Heart left ventricle (tissue), 16 donors: ENCODE measurements at places on chromosomes 5 and 9. TPM values are rescaled to one million over a fixed set of nuclear protein-coding genes. Genes with fewer than 3 reads are reported as not detected.

DNA sequence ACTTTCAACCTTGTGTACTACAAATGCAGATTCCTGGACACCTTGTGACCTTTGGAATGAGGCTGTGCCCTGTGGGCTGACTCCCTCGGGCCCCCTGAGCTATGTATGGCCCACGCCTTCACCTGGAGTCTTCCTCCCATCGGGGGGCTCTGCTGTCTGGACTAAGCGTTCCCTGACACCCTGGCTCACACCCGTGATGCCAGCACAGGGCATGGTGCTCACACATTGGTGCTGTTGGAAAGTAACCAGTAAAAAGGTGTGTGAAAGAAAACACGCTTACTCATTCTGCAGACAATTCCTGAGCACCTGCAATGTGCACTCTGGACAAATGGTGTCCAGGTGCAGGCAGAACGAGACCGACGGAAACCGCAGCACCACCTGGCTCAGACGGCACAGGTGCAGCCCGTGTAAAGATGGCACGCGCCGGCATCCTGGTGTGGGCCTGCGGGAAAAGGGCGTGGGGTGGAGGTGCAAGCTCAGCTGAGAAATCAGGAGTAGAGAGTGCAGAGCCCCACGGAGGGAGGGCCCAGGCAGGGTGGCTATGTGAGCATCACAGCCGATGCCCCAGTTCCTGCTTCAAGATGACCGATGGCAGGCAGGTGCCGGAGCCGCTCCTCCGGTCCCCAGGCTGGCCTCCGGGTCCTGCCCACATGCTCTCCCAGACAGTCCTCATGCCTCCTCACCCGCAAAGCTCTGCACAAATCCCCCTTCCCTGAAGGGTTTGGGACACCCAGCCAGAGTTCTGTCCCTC is 11.0 kb downstream of the LPCAT1 start:
- DNase-seq = peak; percentile 13
- no peak overlapping the region for H3K27ac ChIP-seq
- no peaks in the 10 kb centered on the region for H3K27me3 ChIP-seq

GRCh38 chr5:56060276-56061110 is 65.7 kb upstream of the IL6ST start:
- H3K27me3 ChIP-seq = no peaks in the 10 kb centered on the region
- no peak overlapping the region for H3K4me3 ChIP-seq
- no peak overlapping the region for H3K27ac ChIP-seq
- no peak for DNase-seq
- H3K36me3 ChIP-seq = no peaks in the 10 kb centered on the region

- H3K4me3 ChIP-seq = no peak overlapping the region
- no peak for DNase-seq
- no peaks in the 10 kb centered on the region for H3K4me1 ChIP-seq
- peaks cover 4% of the 10 kb centered on the region for H3K27me3 ChIP-seq
- no peaks in the 10 kb centered on the region for H3K36me3 ChIP-seq
Measured at GRCh38 chr5:133635051-133635450, 22.7 kb upstream of the FSTL4 start.

- no peaks in the 10 kb centered on the region for H3K36me3 ChIP-seq
- H3K27me3 ChIP-seq = no peaks in the 10 kb centered on the region
- H3K4me3 ChIP-seq = no peak overlapping the region
- DNase-seq = no peak
Measured at GRCh38 chr5:158320934-158321333, 462.0 kb upstream of the CLINT1 start.

DNA sequence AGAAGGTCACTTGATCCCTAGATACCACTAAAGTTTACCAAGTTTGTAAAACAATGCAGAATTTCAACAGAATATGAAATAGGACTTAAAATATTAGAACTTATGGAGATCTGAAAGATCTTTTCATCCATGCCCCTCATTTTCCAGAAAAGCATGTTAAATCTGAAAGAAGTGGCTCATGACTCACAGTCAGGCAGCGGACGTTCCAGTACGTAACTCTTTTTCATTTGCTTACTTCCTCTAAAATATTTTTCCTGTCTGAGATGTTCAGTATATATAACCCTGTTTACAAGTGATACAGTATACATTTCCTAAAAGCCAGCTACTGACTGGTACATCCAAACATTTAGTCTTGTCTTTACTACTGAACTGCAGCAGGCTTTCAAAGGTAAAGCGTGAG is 22.3 kb downstream of the FBXW2 start:
- H3K4me3 ChIP-seq = no peak overlapping the region
- H3K27me3 ChIP-seq = no peaks in the 10 kb centered on the region
- no peaks in the 10 kb centered on the region for H3K4me1 ChIP-seq

DNA sequence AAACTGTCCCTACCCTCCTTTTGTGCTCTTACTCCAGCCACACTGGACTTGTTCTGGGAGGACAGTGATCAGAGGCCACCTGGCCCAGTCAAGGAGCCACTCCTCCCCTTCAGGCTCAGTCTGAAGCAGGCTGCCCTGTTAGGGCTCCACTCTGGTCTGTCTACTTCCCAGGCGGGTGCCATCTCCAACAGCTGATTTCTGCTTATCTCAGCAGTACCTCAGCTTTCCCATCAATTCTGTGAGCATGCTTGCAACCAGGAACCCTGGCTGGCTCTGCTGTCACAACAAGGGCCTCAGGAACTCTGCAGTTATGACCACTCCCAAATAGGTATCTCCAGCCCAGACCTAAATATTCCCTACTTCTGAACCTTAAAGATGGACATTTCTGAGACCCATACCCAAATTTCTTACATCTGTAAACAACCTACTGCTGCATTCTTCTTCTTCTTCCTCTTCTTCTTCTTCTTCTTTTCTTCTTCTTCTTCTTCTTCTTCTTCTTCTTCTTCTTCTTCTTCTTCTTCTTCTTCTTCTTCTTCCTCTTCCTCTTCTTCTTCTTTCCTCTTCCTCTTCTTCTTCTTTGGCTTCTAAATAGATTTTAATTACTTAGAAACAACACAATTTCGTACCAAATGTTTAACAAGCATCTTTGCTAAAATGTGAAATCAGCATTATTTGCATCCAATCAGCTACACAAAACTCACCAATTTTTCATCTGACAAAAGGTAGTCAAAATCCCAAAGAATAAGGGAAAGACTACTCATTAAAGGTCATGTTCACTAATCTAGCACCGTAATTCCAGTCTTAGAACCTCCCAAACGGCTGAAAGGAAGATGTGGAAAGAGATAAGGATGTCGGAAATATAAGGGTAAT is 13.6 kb upstream of the SLC22A4 start:
- H3K4me3 ChIP-seq = no peak overlapping the region
- no peaks in the 10 kb centered on the region for H3K27me3 ChIP-seq
- no peak for DNase-seq

GRCh38 chr5:14270209-14270702 is 127.1 kb downstream of the TRIO start:
- peak overlapping the region; percentile 69 for H3K27ac ChIP-seq
- H3K27me3 ChIP-seq = no peaks in the 10 kb centered on the region
- no peak overlapping the region for H3K4me3 ChIP-seq
- peaks cover 45% of the 10 kb centered on the region for H3K4me1 ChIP-seq
- DNase-seq = peak; percentile 71

- no peaks in the 10 kb centered on the region for H3K4me1 ChIP-seq
- no peak overlapping the region for H3K4me3 ChIP-seq
- H3K36me3 ChIP-seq = no peaks in the 10 kb centered on the region
- no peak overlapping the region for H3K27ac ChIP-seq
- no peak for DNase-seq
- no peaks in the 10 kb centered on the region for H3K27me3 ChIP-seq
Measured at GRCh38 chr5:67361932-67362729, 165.5 kb upstream of the CD180 start.

DNA sequence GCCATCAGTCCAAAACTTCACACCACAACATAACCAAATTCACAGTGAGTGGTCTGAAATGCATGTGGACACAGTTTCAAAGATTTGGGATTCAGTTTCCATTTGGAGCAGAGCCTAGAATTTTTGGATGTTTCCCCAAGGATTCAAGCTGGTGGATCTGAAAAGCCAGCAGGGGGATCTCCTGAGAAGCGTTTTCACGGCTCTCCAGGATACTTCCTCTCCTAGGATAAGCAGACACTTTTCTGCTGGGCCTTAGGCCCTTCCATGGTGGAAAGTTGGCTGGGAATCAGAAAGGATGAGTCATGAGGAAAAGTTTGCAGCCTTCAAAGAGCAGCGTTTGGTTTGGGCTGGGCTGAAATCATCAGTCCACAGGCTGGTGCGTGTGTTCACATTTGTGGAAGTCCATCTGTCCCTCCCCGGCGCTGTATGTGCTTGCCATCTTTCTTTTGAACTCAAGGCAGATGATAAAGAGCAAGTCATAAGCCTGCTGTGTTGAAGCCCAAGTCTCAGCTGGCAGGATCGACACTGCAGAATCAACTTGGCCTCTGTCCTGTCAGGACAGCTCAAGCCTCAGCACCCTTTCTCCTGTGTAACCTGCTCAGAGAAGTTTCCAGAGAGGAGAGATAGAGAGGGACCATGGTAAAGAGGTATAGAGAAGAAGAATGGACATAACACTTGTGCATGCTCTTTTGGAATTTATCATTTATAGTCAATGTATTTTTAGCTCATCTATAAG is 152.6 kb upstream of the MSX2 start:
- no peak overlapping the region for H3K4me3 ChIP-seq
- DNase-seq = peak; percentile 62
- no peaks in the 10 kb centered on the region for H3K36me3 ChIP-seq
- H3K4me1 ChIP-seq = no peaks in the 10 kb centered on the region
- no peak overlapping the region for H3K27ac ChIP-seq

DNA sequence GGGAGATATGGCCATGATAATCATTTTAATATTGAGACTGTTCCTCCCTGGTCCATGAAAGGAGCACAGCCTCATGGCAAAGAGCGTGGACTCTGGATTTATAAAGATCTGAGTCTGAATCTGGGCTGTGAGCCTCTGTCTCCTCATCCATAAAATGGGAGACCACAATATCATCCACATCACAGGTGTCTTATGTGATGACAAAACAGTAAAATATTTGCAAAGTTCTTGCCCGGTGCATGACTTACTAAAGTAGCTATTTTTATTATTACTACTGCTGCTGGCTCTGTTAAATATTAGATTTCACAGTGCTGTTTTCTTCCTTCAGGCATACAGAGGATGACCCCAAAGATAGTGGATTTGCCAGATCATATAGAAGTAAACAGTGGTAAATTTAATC is 74.1 kb downstream of the TEK start:
- no peak overlapping the region for H3K4me3 ChIP-seq
- DNase-seq = no peak
- no peaks in the 10 kb centered on the region for H3K27me3 ChIP-seq

DNA sequence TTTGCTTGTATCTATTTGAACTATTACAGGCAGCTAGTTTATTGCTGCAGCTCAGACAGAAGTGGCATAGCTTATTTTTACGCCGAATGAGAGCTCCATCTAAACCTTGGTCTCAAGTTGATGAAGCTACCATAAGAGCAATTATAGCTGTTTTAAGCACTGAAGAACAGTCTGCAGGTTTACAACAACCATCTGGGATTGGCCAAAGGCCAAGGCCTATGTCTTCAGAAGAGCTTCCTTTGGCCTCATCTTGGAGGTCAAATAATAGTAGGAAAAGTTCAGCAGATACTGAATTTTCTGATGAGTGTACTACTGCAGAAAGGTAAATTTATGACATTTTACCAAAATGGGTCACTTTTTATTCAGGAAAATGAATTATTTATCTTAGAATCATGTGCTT is 67.9 kb downstream of the YTHDC2 start:
- H3K4me3 ChIP-seq = no peak overlapping the region
- H3K27ac ChIP-seq = no peak overlapping the region

DNA sequence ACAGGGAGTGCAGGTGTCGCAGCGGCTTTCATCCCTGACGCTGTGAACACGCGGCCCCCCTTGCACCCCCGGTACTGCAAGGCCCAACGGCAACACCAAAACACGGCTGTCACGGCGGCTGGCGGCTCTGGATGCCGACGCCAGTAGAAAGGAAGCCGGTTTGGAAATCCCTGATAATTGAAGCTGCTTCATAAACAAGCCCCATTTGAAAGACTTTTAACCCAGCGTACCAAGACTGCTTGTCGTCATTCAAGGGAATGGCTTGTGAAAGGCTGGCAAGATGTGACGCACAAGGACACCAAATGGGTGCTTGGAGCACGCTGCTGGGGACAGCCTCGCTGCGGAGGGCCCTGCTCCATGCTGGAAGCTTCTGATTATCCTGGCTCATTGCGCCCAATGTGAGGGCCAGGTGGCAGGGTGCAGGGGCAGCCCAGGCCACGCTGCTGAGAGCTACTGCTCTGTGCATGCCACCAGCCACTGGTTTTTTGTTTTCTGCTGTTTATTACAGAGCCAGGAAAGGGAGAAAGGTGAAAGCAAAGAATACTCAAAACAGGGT is 63.1 kb downstream of the GTF3C4 start:
- H3K36me3 ChIP-seq = no peaks in the 10 kb centered on the region
- no peaks in the 10 kb centered on the region for H3K27me3 ChIP-seq
- no peak overlapping the region for H3K4me3 ChIP-seq
- DNase-seq = no peak
- no peak overlapping the region for H3K27ac ChIP-seq
- H3K4me1 ChIP-seq = no peaks in the 10 kb centered on the region

DNA sequence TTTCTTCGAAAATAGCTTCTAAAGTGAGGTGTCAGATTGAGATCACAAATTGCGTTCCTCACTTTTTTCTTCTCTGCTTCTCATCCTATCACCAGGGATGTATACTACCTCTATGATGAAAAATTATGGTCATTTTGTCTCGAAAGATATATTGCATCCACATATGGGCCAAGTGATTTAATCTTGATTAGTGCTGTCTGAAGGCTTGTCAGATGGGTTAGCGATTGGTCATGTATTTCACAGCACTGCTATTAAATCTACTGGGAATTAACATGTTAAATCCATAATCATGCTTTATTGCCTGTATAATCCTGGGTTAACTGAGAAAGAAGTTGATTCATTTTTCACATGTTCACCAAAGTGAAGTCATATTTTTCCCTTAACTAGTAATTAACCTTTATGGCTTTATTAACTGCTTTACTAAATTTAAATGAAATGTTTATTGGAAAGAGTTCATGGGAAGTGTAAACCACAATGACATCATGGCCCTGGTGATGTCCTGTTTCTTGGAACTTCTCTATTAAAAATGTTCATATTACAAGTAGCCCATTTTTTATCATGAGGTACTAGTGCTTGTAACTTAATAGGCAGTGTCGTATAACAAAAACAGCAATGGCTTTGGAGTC is 193.3 kb downstream of the SMC2 start:
- no peak overlapping the region for H3K4me3 ChIP-seq
- no peak overlapping the region for H3K27ac ChIP-seq
- H3K36me3 ChIP-seq = no peaks in the 10 kb centered on the region
- H3K27me3 ChIP-seq = no peaks in the 10 kb centered on the region

DNA sequence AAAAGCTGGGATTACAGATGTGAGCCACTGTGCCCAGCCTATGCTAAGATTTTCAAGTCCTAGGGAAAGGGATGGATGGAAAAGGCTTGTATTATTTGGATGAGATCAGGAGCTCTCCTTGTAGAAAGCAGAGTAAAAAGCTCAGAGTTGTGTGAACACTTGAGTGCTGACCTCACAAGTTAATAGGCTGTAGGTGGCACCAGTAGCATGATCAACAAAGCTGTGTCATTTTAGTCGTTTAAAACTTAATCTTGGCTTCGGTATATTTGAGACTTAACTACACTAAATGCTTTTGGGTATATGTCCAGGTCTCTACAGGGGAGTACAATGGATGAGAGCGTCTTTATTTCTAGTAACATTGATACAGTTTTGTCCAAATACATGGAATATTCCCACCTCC is 264.2 kb downstream of the TMEM38B start:
- no peaks in the 10 kb centered on the region for H3K36me3 ChIP-seq
- DNase-seq = no peak
- no peaks in the 10 kb centered on the region for H3K27me3 ChIP-seq
- H3K4me3 ChIP-seq = no peak overlapping the region
- no peaks in the 10 kb centered on the region for H3K4me1 ChIP-seq

The BRD8 gene
- total RNA-seq = 23.0 TPM

The OR1B1 gene
- total RNA-seq = not detected

The IFNA21 gene
- total RNA-seq = not detected

The HSPB3 gene
- total RNA-seq = 795 TPM

The DOCK2 gene
- total RNA-seq = 4.6 TPM

The FLT4 gene
- 6.9 TPM for total RNA-seq

The PCDHB2 gene
- total RNA-seq = 1.7 TPM

The PMPCA gene
- 76.0 TPM for total RNA-seq

The NINJ1 gene
- 69.5 TPM for total RNA-seq
